Uterus (tissue), 4 donors: ENCODE measurements at places on chromosomes 5 and 9. TPM values are rescaled to one million over a fixed set of nuclear protein-coding genes. Genes with fewer than 3 reads are reported as not detected.

DNA sequence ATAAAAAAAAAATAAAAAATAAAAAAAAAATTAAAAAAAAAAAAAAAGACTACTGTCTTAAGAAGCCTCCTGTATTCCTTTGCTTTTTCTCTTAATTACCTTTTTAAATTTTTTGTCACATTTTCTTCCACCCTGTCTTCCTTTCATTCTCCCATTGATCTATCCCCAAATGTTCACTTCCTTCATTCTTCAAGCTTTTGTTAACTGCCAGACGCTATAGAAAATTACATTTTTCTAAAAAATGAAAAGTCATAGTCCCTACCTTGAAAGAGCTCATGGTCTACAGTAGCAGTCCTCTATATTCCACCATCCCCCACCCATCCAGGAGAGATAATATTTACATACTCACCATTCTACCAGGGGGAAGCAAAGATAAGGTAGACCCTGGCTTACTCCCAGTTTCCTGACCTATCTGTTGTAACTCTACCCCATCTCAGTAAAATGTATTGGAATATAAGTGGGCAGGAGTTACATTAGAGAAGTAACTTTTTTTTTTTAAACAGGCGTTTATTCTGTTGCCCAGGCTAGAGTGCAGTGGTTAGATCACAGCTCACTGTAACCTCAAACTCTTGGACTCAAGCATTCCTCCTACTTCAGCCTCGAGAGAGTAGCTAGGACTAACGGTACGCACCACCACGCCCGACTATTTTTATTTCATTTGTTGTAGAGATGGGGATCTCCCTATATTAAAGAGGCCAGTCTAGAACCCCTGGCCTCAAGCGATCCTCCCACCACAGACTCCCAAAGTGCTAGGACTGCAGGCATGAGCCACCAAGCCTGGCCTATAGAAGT is 3.8 kb upstream of the PRKAA1 start:
- no peak overlapping the region for H3K4me3 ChIP-seq
- H3K36me3 ChIP-seq, result no peaks in the 10 kb centered on the region
- H3K27ac ChIP-seq, result no peak overlapping the region
- H3K27me3 ChIP-seq, result no peaks in the 10 kb centered on the region
- no peaks in the 10 kb centered on the region for H3K4me1 ChIP-seq

DNA sequence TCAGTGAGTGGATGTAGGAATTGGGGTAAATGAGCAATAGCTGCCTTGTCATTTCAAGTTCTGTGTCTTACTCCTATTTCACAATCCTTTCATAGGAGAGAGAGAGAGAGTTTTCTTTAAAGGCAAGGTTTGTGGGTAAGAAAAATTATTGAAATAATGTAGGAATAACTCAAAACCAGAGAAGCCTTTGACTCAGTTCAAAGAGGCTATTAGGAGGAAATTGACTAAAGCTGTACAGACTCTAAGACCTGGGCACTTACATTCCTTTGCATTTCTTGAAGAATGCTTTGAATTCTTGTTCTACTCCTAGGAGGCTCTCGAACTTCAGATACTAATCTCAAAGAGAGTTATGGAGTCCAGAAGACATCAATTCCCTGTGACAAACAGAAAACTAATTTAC is 257.1 kb downstream of the FBXL7 start:
- no peak overlapping the region for H3K4me3 ChIP-seq
- no peaks in the 10 kb centered on the region for H3K4me1 ChIP-seq
- no peak for DNase-seq
- no peaks in the 10 kb centered on the region for H3K27me3 ChIP-seq

- H3K36me3 ChIP-seq, result no peaks in the 10 kb centered on the region
- no peaks in the 10 kb centered on the region for H3K4me1 ChIP-seq
- no peak overlapping the region for H3K4me3 ChIP-seq
- H3K27ac ChIP-seq, result no peak overlapping the region
Observed at GRCh38 chr9:135747311-135747710, 45.3 kb downstream of the KCNT1 start.

DNA sequence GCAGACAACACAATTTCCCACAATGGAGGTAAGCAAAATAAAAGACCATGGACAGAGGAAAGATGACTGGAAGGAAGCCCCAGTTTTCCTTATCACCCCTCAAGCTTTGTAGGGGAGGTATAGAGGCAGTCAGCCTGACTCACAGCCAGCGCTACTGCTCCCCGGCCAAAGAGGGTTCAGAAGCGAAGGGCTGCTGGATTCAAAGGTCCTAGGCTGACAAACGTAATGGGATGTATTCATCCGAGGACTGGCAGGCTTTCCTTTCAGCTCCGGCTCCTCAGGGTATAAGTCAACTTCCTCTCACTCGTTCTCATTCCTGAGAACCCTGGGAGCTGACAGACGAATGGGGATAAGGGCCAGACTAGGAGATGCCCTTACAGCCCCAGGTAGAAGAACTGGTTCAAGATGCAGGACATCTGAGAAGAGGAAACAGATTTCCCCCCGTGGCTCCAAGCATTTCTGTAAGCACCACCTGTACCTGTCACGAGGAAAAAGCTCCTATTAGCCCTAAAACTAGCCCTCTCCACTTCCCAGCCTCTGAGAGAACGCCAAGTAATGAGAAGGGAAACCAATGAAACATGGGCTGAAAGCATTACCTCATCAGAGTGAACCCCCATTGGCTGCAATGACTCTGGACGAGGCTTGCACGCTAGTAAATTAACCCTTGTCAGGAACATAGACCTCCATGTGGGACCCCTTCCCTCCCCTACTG is 22.1 kb upstream of the FAM13B start:
- no peaks in the 10 kb centered on the region for H3K27me3 ChIP-seq
- DNase-seq, result no peak
- no peak overlapping the region for H3K27ac ChIP-seq
- no peaks in the 10 kb centered on the region for H3K4me1 ChIP-seq

Gene PSIP1
- 97.1 TPM for total RNA-seq

GRCh38 chr5:109309326-109310063 is 100.3 kb downstream of the PJA2 start:
- no peaks in the 10 kb centered on the region for H3K36me3 ChIP-seq
- H3K4me1 ChIP-seq, result no peaks in the 10 kb centered on the region
- no peak for DNase-seq
- no peak overlapping the region for H3K27ac ChIP-seq
- no peak overlapping the region for H3K4me3 ChIP-seq

GRCh38 chr5:139647506-139648204 is 494 bp upstream of the CXXC5 start:
- no peaks in the 10 kb centered on the region for H3K27me3 ChIP-seq
- no peak overlapping the region for H3K27ac ChIP-seq
- no peaks in the 10 kb centered on the region for H3K36me3 ChIP-seq
- DNase-seq, result no peak

DNA sequence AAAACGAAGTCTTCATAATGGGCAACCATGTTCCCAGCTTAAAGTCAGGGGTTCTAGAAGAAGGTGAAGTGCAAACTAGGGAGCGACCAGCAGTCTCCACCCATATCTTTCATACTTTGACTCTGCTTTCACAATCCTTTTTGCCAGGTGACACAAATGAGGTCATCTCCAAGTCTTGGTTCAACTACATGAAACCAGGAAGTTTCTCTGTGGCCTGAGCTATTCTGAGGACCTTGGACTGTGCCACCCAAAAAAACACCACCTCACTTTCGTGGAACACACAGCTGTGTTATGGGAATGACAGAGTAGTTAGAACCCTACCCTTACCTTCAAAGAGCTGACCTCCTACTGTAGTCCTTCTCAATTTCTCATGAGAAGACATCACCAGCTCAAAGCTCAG is 309.2 kb downstream of the AGTPBP1 start:
- DNase-seq, result no peak
- H3K4me1 ChIP-seq, result no peaks in the 10 kb centered on the region
- no peaks in the 10 kb centered on the region for H3K36me3 ChIP-seq

Gene FGD3
- 2.8 TPM for total RNA-seq

Gene TPM2
- total RNA-seq, result 2,682 TPM

DNA sequence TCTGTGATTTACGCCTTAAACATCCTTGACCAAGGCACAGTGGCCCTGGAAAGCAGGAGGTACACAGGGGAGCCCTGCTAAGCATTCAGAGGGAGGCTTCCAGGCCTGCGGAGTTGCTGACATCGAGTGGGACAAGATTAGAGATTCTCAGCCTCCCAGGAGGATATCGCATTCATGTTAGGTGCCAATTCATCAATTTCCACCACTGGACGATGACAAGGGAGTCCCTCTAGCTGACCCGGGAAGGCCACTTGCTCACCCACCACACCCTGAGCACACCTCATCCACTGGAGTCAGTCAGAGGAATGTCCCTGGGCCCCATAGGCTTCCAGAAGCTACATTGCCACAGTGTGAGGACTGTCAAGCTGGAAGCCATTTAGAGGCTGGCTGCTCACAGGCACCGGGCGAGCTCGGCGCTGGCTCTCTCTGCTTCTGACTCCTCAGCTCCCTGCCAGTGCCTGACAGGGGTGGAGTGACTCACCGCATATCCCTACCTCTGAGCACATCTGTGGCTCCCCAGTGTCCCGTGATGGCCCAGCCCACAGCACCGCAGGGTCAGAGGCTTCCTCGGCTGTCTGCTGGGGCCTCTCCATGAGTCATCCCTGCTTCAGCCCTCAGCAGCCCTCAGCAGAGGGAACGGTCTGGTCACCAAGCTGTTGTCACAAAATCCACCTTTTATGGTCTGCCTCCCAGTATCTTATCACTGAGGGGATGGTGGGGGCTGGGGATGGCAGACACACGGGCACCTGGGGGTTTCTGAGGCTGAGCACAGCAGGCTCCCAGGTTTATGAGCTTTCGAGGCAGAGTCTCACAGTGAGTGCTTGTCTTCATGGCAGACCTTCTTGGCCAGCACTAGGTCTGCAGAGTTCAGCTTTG is 117.5 kb downstream of the ZNF608 start:
- DNase-seq, result no peak
- no peak overlapping the region for H3K27ac ChIP-seq
- no peak overlapping the region for H3K4me3 ChIP-seq

GRCh38 chr5:13359344-13359743 is 585.1 kb downstream of the DNAH5 start:
- DNase-seq, result no peak
- no peak overlapping the region for H3K4me3 ChIP-seq
- no peaks in the 10 kb centered on the region for H3K36me3 ChIP-seq
- H3K4me1 ChIP-seq, result no peaks in the 10 kb centered on the region
- H3K27me3 ChIP-seq, result peaks cover 3% of the 10 kb centered on the region
- H3K27ac ChIP-seq, result no peak overlapping the region

GRCh38 chr5:96629774-96630173 is 32.4 kb upstream of the CAST start:
- no peak overlapping the region for H3K27ac ChIP-seq
- no peaks in the 10 kb centered on the region for H3K36me3 ChIP-seq

Gene TMEM171
- total RNA-seq, result not detected

DNA sequence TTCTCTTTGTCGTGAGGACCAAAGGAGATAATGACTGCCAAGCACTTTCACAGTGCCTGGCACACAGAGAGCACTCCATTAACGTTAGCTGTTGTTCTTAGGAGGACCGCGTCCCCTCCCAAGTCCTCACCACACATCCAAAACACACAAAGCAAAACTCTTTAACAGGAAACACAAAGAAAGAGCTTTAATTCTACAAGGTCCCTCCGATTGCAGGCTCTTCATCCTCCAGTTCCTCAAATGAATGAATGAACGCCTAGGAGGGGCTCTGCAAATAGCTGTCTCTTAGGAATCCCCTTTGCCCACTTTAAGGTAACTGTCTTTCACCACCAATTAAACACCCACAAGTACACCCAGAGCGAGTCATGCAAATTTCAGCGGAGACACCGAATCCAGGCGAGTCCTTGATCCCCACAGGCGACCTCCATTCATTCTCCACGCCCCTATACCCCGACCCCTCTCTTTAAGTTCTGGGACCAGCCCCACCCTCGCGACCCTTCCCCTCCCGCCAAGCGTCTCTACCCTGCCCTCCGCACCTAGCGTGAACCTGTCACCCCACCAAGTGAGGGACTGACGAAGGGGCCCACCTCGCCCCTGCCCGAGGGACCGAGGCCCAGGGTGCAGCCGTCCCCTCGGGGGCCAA is 644 bp downstream of the TSC1 start:
- no peaks in the 10 kb centered on the region for H3K36me3 ChIP-seq
- peak overlapping the region; percentile 99 for H3K4me3 ChIP-seq
- H3K4me1 ChIP-seq, result peaks cover 5% of the 10 kb centered on the region
- peak overlapping the region; percentile 97 for H3K27ac ChIP-seq
- H3K27me3 ChIP-seq, result no peaks in the 10 kb centered on the region
- DNase-seq, result no peak

Gene C5orf52
- total RNA-seq, result not detected

GRCh38 chr9:91191411-91192380 is 170.0 kb downstream of the AUH start:
- H3K4me3 ChIP-seq, result no peak overlapping the region
- H3K4me1 ChIP-seq, result peaks cover 16% of the 10 kb centered on the region
- DNase-seq, result no peak
- H3K27me3 ChIP-seq, result no peaks in the 10 kb centered on the region
- peak overlapping the region; percentile 100 for H3K27ac ChIP-seq
- H3K36me3 ChIP-seq, result no peaks in the 10 kb centered on the region

- H3K4me1 ChIP-seq, result peaks cover 5% of the 10 kb centered on the region
- no peaks in the 10 kb centered on the region for H3K36me3 ChIP-seq
- peak; percentile 46 for DNase-seq
- peak overlapping the region; percentile 97 for H3K27ac ChIP-seq
- peak overlapping the region; percentile 94 for H3K4me3 ChIP-seq
Observed at GRCh38 chr5:10761933-10762775, 1.1 kb upstream of the DAP start.

Gene SLC4A9
- total RNA-seq, result not detected

Gene ADAMTSL2
- 3.0 TPM for total RNA-seq

- no peaks in the 10 kb centered on the region for H3K36me3 ChIP-seq
- no peak overlapping the region for H3K27ac ChIP-seq
- peaks cover 7% of the 10 kb centered on the region for H3K4me1 ChIP-seq
- peak overlapping the region; percentile 15 for H3K4me3 ChIP-seq
Observed at GRCh38 chr5:139394123-139394653, 716 bp downstream of the PROB1 start.

Gene KLHL9
- 24.7 TPM for total RNA-seq

GRCh38 chr5:148739524-148739923 is 85.2 kb upstream of the HTR4 start:
- H3K4me1 ChIP-seq, result no peaks in the 10 kb centered on the region
- H3K36me3 ChIP-seq, result no peaks in the 10 kb centered on the region
- H3K27ac ChIP-seq, result no peak overlapping the region
- H3K27me3 ChIP-seq, result no peaks in the 10 kb centered on the region
- no peak for DNase-seq

Gene GPR151
- total RNA-seq, result not detected

Gene LCP2
- total RNA-seq, result 10.3 TPM

Gene SEMA6A
- 118 TPM for total RNA-seq

DNA sequence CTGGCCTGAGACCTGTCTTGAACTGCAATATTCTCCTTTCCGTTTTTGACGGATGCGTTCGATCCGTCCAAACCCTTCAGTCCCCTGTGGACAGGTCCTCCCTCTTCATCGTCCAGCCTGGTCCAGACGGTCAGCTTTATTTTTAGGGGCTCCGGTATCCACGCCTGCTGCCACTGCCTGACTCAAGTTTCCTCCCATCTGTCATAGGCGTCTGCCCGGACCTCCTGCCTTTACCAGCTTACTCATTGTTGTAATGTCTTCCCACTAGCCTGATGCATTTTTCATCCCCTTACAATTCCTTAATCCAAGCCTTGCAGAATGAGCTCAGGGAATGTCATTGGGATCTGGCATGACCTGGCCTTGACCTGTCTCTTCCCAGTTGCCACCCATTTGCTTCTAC is 145.8 kb downstream of the TENT4A start:
- H3K27me3 ChIP-seq, result no peaks in the 10 kb centered on the region
- H3K4me1 ChIP-seq, result no peaks in the 10 kb centered on the region
- no peaks in the 10 kb centered on the region for H3K36me3 ChIP-seq

GRCh38 chr9:86641970-86642369 is 287.8 kb upstream of the TUT7 start:
- no peak overlapping the region for H3K27ac ChIP-seq
- no peaks in the 10 kb centered on the region for H3K27me3 ChIP-seq
- no peak overlapping the region for H3K4me3 ChIP-seq
- no peaks in the 10 kb centered on the region for H3K36me3 ChIP-seq
- no peaks in the 10 kb centered on the region for H3K4me1 ChIP-seq
